Progenitor cell of endocrine pancreas (in vitro differentiated cells): ENCODE measurements at places on chromosomes 7 and 10. TPM values are rescaled to one million over a fixed set of nuclear protein-coding genes. Genes with fewer than 3 reads are reported as not detected.

DNA sequence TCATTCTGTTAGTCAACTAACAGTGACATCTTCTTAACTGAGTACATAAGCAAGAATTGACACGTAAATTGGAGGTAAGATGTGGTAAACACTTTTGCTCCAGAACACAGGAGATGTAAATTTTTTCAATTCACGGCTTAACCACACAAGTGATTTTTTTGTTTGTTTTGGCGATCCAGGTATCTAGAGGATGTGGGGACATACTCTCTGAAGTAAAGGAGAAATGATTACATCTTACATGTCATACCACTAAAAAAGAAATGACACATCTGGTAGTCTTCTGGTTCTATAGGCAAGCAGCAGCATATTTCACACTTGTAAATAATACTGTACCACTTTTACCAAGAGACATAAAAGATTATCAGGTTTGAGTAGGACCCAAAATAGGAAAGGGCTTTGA, 200.3 kb upstream of the ZWINT start:
- H3K27me3 ChIP-seq = no peaks in the 10 kb centered on the region
- H3K36me3 ChIP-seq = no peaks in the 10 kb centered on the region
- H3K27ac ChIP-seq = no peak overlapping the region
- DNase-seq = no peak
- no peak overlapping the region for H3K4me3 ChIP-seq

The PVRIG gene
- not detected in 2 replicates for total RNA-seq

DNA sequence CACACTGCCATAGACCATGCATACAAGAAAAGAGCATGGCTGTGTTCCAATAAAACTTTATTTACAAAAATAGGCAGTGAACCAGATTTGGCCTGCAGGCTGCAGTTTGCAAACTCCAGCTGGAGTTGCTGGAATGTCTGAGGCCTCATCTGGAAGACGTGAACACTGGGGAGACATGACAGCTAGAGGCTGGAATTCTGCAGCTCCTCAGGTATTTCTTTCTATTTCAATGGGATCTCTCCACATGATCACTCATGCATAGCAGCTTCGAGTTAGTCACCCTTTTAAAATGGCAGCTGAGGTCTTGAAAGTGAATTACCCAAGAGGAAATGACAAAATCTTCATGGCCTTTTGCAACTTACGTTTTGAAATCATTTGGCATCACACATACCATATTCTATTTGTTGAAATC, 52.6 kb upstream of the BET1 start:
- H3K4me1 ChIP-seq = peaks cover 5% of the 10 kb centered on the region
- H3K4me3 ChIP-seq = no peak overlapping the region
- H3K36me3 ChIP-seq = no peaks in the 10 kb centered on the region
- H3K27me3 ChIP-seq = no peaks in the 10 kb centered on the region

The CCDC136 gene
- 66.3 and 74.2 TPM in 2 replicates for total RNA-seq

DNA sequence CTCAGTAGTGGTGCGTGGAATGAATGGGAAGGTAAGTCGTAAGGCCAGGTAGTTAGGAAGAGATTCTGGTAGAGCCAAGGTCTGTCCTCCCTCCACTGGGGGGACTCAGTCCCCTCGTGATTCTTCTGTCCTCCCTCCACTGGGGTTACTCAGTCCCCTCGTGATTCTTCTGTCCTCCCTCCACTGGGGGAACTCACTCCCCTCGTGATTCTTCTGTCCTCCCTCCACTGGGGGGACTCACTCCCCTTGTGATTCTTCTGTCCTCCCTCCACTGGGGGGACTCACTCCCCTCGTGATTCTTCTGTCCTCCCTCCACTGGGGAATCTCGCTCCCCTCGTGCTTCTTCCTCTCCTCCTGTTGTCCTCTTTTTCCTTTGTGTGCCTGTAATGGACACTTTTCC, 125.1 kb downstream of the CELF2 start:
- H3K4me1 ChIP-seq = peaks cover 7% of the 10 kb centered on the region
- H3K4me3 ChIP-seq = no peak overlapping the region
- no peak overlapping the region for H3K27ac ChIP-seq
- no peaks in the 10 kb centered on the region for H3K36me3 ChIP-seq
- DNase-seq = no peak

GRCh38 chr7:8251195-8251594, 10.8 kb downstream of the ICA1 start:
- no peak for DNase-seq
- H3K36me3 ChIP-seq = no peaks in the 10 kb centered on the region
- no peak overlapping the region for H3K27ac ChIP-seq
- H3K4me1 ChIP-seq = peaks cover 5% of the 10 kb centered on the region

DNA sequence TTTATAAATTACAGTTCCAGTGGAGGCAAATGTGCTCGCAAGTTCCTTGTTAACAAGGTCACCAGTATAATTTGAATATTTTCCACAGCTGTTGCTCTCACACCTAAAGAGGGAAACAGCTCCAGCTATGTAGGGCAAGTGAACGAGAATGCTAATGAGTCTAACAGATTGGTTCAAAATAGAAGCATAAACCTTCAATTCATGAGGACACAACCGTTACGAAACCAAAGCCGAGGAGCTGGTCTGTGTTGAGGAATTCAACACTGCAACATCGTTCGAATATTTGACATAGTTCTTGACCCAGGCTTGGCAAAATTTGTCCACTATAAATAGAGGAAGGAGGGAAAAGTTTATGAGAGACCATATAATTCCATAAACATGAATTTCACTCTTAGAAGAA, 161.3 kb downstream of the KLF6 start:
- no peak for DNase-seq
- no peak overlapping the region for H3K4me3 ChIP-seq
- H3K4me1 ChIP-seq = no peaks in the 10 kb centered on the region
- H3K27me3 ChIP-seq = no peaks in the 10 kb centered on the region
- no peak overlapping the region for H3K27ac ChIP-seq
- H3K36me3 ChIP-seq = no peaks in the 10 kb centered on the region

DNA sequence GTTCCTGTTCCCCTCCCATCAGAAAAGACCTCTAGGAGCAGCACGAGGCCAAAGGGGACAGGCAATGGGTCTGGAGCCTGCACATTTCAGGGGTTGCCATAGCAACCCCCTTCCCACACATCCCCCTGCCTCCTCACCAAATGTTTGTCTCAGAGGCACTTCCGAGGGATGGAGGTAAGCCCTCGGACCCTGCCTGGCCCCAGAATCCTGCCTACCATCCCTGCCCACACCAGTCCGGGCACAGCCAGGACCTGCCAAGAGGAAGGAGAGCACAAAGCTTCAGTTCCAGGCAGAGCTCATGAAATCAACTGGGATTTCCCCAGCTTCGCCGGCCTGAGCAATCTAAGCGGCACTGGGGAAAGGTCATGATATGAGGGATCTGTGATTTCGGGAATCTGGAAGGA, 175.0 kb upstream of the PLXNA4 start:
- H3K27ac ChIP-seq = no peak overlapping the region
- H3K4me3 ChIP-seq = no peak overlapping the region
- no peak for DNase-seq
- no peaks in the 10 kb centered on the region for H3K36me3 ChIP-seq
- H3K27me3 ChIP-seq = peaks cover 5% of the 10 kb centered on the region

DNA sequence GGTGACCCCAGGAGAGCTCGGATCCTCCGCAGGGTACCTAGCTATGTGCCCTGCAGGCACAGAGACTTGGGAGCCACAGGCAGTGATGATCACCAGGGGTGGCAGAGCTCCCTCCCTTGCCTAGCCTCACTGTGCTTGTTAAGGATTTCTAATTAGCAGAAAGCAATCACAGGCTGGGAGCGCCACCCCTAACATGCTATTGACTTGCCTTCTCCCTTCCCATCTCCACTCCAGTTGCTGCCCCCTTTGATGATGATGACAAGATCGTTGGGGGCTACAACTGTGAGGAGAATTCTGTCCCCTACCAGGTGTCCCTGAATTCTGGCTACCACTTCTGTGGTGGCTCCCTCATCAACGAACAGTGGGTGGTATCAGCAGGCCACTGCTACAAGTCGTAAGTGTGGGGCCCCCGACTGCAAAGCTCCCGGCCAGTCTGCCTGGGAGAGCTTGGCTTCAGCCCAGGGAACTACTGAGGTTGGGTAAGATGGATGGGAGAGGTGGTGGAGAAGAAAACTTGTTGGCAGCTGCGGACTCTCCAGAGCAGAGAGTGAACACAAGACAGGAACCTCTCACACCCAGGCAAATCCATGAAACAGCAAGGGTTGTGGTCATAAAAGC, 1.2 kb downstream of the PRSS1 start:
- H3K4me3 ChIP-seq = no peak overlapping the region
- H3K27ac ChIP-seq = no peak overlapping the region
- no peak for DNase-seq
- peaks cover 3% of the 10 kb centered on the region for H3K36me3 ChIP-seq
- H3K4me1 ChIP-seq = peaks cover 10% of the 10 kb centered on the region
